CD4-positive, alpha-beta memory T cell (primary cell): ENCODE measurements at places on chromosomes 6 and 20. TPM values are rescaled to one million over a fixed set of nuclear protein-coding genes. Genes with fewer than 3 reads are reported as not detected.
A peak's percentile ranks its signal among the peaks of the same experiment; 100 is the strongest.

GRCh38 chr20:12371990-12372389 is 454.3 kb downstream of the BTBD3 start:
- no peak for DNase-seq

DNA sequence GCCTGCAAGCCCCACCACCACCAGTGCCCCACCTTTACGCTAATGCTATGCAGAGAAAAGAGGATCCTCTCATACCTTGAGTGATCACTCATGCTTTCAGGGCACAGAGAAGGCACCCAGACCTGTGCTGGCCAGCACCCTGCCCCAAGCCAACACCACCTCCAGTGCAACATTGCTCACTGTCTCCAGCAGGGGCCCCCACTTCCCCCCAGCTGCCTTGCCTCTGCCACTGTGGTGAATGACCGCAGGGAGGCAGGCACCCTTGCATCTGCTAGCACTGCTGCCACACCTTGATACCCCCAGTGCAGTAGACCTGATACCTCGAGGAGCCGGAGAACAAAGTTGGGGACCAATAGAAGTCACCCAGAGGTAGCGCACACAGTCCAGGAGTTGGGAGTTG is 139.2 kb upstream of the PLN start:
- DNase-seq: no peak

DNA sequence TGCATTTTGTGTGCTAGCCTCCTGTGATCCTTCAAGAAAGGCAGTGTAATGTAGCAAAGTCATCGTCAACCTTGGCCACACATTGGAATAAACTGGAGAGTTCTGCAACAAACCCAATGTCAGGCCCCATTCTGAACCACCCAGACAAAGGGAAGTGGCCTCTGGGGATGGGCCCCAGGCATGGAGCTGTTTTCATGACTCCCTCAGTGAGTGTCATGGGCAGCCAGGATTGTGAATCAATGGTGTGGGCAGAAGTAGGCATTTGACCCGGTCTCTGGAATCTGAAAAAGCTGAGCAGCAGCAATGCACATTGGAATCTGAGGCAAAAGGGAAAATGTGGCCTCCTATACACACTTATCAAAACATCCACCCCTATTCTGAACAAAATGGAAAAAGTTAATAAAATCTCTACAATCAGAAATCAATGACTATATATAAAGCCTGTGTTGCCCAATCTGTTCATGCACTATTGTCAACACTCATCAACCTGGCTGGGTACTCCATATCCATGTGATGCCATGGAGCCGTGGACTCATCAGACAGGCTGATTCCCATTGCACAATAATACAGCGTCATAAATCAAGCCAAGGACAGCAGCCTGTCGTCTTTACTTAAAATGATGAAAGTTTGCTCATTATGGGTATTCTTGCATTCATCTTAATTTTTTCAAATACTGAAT is 134.9 kb upstream of the STMND1 start:
- DNase-seq: no peak

DNA sequence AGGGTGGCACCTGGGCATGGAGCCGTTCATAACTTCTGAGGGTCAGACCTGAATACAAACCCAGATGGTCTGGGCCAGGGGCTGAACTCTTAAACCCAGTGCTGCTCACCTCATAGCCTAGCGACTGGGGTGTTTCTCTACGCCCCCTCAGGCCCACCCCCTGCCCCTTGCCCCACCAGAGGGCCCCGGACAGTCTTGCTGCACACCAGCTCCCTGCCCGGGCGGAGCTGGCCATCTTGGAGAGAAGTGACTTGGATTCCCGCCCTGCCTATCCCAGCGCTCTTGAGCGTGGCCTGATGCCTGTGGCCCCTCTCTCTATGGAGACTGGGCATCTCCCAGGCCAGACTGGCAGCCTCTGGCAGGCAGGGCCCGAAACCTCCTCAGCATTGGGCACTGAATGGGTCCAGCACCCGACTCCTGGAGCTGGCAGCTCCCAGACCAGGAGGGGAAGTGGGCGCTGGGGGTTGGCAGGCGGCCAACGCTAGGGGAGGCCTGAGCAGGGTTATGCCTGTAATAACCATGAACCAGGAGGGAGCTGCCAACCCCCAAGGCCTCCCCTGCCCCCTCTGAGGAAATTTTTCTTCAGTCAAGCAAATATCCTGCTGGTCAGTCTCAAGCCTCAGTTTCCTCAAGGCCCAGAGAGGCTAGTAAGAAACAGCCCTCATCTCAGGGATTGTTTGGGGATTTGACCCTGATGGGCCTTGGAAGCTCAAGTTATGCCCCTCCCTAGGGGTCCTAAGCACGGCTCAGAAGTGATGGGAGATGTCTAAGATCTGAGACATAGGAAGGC is 169.5 kb downstream of the VEGFA start:
- DNase-seq: no peak

- DNase-seq: peak; percentile 3
These were observed 88.8 kb upstream of the NFATC2 start for GRCh38 chr20:51631011-51631950.

DNA sequence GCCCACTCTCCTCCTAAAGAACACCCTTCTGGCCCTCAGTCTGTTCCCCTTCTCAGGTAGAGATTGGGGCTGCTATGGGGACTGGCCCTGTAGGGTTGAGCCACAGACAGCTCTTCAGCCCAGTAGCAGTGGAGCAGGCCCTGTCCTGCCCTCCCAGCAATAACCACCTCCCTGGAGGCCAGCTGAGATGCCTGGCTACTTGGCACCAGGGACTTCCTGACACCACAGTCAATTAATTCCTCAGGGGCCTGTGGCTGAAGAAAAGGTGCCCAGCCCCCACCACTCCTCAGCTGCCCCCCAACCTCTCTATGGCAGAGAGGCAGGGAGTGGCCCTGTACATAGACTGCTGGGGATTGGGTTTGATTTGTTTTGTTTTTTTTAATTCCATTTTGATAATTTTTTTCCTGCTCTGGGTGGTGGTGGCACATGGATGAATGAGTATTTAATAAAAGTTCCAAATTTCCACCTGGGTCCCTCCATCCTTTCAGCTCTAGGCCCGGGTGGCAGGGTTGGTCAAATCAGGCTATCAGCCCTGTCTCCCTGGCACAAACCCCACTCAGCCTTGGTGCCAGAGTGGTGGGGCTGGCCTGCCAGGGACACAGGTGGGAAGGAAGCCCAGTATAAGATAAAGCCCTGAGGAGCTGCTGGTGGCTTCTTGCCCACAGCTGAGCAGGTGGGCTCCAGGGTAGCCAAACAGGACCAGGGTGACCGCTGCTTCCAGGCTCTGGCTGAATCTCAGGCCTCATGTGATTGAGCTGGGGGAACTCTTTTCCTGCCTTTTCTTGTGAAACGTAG is 1.9 kb upstream of the DEF6 start:
- no peak for DNase-seq

DNA sequence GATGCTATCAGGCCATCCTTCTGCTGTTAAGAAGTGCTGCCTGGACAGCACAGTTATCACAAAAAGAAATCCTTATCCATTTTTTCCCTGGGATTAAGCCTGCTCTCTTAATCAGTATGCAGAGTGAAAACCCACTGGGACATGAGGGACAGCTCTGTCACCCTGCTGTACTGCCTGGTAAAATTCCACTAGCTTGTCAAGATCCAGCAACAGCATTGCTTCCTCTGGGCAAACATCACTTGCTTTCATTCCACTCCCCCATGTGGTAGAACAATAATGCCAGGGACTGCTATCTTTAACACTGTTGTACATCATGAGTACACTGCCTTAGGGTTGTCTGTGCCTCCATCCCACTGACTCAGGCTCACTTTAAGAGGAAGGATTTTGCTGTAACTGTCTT is 331.3 kb downstream of the KIF16B start:
- no peak for DNase-seq

GRCh38 chr6:150435832-150436231 is 67.0 kb downstream of the IYD start:
- no peak for DNase-seq

Gene ZMYND8
- total RNA-seq: 47.7 TPM

GRCh38 chr6:150207931-150208570 is 65.2 kb downstream of the PPP1R14C start:
- no peak for DNase-seq

Gene C4B
- 5.8 TPM for total RNA-seq

- DNase-seq: peak; percentile 62
These were observed 8.3 kb downstream of the CEP250 start for GRCh38 chr20:35463455-35464300.

Gene ZFP57
- not detected for total RNA-seq

GRCh38 chr6:87762116-87762515 is 60.1 kb upstream of the AKIRIN2 start:
- DNase-seq: no peak

Gene AIF1
- total RNA-seq: 7.4 TPM

DNA sequence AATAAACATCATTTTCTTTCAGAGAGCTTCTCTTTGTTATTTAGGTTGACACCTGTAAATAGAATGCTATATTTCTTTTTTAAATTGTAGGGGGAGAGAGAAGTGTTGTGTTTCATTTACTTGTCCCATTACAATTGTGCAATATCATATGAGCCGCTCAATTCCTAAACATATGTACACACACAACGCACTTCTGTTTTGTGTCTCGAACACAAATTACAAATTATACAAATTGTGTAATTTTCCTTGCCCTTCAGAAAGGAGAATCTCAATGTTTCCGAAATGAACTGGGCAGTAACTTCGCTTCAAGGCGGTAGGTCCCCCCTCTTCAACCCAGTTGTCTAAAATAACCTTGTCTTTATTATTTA is 2.6 kb upstream of the ABT1 start:
- DNase-seq: no peak

GRCh38 chr6:1591243-1591642 is 18.5 kb upstream of the FOXC1 start:
- no peak for DNase-seq

DNA sequence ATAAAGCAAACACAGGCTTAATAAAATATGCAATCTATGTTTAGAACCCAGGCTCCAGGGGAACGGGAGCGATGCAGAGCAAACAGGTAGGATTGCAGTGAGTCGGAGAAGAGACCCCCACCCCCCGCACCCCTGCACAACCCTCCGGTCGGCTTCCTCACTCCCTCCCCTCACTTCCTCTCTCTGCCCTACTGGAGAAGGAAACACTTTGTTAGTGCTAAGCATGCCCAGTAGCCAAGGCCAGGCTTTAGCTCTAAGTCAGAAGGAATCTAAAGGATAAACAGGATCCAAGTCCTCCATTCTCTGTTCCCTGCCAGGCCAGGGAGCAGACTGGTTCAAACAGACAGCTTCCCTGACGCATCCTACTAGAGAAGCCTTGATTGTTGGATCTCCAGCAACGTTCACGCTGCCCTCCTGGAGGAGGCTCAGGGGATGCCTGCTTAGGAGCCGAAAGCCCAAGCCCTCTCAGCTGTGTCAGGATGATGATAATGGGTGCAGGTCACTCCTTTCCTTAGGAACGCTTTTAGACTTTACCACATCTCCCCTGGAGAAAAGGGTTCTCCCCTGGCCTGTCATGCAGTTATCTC is 14.7 kb downstream of the FOXQ1 start:
- DNase-seq: no peak

GRCh38 chr20:3473944-3474343 is 3.1 kb downstream of the ATRN start:
- no peak for DNase-seq

DNA sequence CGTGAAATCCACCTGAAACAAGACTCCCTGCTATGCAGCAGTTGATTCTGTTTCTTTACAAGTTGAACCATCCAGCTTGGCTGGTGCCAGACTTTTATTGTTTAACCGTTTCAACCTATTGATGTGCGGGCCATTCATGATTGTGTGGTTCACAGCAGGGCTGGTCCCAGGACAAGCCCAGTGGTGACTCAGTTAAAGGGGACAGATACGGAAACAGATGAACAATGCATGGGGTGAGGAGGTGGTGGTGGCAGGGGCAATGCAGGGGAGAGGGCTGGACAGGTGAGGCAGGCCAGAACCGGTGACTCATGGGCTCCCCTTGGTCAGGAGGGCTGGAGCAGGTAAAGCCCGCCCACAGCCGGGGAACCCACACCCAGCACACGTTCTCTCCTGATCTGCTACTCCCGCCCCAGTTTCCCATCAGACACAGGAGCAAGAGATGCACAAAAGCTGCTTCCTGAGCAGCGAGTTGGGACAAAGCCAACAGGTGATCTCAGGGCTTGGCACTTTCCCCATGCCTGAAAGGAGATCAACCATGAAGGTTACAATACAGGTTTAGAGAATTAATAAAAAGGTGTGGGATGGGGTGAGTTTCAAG is 232.2 kb downstream of the LY86 start:
- DNase-seq: no peak

Gene PDYN
- total RNA-seq: not detected

DNA sequence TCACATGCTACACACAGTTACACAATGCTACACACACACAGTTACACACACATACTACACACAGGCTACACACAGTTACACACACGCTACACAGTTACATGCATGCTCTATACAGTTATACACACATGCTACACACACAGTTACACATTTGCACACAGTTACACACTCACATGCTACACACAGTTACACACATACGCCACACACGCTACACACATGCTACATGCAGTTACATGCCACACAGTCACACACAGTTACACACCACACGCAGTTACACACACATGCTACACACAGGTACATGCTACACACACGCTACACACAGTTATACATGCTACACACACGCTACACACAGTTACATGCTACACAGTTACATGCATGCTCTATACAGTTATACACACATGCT is 15.6 kb downstream of the MYT1 start:
- DNase-seq: no peak

Gene OR2B6
- not detected for total RNA-seq

Gene MEP1A
- not detected for total RNA-seq

GRCh38 chr6:133441491-133441890 is 200.3 kb downstream of the EYA4 start:
- no peak for DNase-seq

DNA sequence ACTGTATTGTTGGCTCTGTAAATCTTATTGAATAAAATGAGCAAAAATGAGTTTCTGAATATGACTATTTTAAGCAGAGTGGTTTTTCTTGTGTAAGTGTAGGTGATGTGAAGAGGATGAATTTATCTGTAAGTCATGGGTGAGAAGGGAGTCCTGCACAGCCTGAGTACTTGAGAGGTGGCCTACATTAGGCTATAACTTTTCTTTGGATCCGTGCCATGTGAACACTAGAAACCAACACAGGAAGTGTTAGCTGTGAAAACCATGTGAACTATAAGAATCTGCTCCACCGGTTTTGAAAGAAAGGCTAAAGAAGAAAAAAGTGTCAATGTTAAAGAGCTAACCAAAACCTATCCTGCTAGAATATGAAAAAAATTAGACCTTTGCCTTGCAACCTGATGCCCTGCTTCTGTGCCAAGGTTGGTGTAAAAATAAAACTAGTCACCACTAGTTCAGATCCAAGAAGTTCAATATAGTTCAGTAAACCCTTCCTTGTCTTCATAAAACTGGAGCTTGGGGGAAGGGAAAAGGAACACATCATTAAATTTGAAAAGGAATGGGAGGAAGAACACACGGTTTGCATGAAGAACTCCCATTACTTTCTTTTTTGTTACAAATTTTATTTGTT is 21.3 kb downstream of the PLCB1 start:
- peak; percentile 49 for DNase-seq

Gene HDGFL1
- total RNA-seq: not detected
